ENCODE measurements at places on chromosomes 4 and X.
A peak's percentile ranks its signal among the peaks of the same experiment; 100 is the strongest.

DNA sequence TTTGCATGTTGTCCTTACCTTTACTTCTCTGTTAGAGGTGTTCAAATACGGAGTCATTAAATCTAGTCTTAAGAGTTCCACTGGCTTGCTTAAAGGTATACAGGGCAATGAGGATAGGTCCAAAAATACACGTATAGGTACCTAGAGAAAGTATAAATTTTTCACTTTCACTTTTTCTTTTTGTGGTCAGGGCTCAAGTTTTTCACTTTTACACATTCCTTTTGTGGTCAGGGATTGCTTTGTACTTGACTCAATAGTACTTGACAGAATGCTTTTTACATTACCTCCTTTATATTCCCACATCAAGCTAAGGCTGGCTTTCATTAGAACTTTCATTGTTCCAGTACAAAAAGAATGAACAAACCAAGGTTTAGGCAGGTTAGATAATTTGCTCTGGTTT is 21.7 kb downstream of the TMEM184C start:
- DNase-seq = no peak

GRCh38 chrX:151780621-151781020 is 46.1 kb downstream of the CNGA2 start:
- DNase-seq = no peak

GRCh38 chr4:7719354-7720174 is 220.1 kb downstream of the AFAP1 start:
- peak; percentile 11 for DNase-seq

DNA sequence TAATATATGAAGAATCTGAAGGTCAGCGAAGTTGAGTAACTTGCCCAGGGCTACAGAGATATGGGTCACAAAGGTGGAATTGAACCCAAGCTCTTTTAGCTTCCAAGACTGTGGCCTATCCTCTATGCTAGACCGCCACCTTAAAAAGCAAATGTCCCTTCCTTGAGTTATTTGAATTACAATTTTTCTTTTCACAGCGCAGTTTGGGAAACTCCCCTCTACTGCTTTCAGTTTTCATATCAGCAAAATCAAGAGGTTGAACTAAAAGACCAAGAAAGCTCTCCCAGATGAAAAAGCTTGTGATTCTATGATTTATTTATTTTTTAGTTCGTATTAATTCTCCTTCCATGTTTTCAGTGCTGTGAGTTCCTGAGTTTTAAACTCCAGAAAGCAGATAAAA is 174.5 kb upstream of the C1QTNF7 start:
- DNase-seq = no peak

DNA sequence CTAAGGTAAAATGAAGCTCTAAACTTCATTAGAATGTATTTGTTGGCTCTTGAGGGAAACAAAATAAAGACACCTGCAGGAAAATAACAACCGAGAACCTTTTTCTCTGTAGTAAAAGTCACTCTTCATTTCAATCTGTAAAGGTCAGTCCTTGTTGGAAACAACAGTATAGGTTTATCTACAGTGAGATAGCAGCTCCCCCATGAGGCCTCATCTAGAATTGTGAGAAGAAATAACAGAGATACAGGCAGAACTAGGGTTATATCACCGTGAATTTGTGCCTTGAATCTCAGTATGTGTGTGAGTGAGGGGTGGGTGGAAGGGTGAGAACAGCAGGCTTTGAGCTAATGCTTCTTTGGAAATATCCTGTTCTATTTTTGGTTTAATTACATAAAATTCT is 107.8 kb upstream of the FMR1 start:
- no peak for DNase-seq

DNA sequence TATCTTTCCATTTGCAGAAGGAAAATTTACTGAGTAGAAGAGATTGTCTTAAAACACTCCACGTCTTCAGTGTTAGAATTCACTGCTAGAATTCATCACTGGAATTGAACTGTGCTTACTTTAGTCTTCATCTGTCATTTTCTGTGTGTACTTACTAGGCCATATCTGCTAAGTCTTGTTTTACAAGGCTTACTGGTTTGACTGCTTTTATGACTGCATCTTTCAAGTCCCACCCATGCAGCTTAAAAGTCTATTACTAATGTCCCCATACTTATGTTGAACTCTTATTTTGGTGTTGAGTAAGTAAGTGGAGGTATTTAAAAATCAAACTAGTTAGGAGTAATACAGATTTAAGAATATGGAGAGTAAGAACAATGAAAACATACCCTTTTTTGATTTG is 14.6 kb downstream of the CLCN3 start:
- DNase-seq = no peak

All from NCI-H2171 (cell line).